Activated CD8-positive, alpha-beta T cell treated with anti-CD3 and anti-CD28 coated beads for 36 hours (primary cell): ENCODE measurements at places on chromosomes 4 and X. TPM values are rescaled to one million over a fixed set of nuclear protein-coding genes. Genes with fewer than 3 reads are reported as not detected.
A peak's percentile ranks its signal among the peaks of the same experiment; 100 is the strongest.

Gene MAGEB2
- total RNA-seq, result not detected

Gene NLGN4X
- not detected for total RNA-seq

Gene SAGE1
- not detected for total RNA-seq

Gene KCNE5
- 0.34 TPM for total RNA-seq

Gene PNMA5
- total RNA-seq, result not detected

Gene BEND4
- 1.6 TPM for total RNA-seq

Gene PCSK1N
- 1.1 TPM for total RNA-seq

Gene MAGEE1
- total RNA-seq, result 4.4 TPM

Gene GAGE12F
- not detected for total RNA-seq

Gene NSUN7
- total RNA-seq, result 0.22 TPM

DNA sequence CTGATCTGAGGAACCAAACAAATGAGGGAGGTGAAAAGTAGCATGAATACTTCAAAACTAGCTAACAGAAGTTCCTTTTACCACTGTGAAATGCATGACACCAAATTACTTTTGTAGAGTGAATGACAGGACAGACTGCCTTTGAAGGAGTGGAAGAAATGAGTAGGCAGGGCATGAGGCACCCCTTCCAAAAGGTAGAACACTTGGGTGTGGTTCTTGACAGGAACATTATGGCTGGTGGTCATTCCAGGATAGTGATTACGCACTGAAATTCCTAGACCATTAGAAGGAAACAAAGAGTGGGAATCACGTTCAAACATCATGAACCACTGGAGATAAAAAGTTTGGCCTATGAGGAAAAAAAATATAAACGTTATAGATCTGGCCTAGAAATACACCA is 4.9 kb downstream of the HUWE1 start:
- peak; percentile 42 for DNase-seq

DNA sequence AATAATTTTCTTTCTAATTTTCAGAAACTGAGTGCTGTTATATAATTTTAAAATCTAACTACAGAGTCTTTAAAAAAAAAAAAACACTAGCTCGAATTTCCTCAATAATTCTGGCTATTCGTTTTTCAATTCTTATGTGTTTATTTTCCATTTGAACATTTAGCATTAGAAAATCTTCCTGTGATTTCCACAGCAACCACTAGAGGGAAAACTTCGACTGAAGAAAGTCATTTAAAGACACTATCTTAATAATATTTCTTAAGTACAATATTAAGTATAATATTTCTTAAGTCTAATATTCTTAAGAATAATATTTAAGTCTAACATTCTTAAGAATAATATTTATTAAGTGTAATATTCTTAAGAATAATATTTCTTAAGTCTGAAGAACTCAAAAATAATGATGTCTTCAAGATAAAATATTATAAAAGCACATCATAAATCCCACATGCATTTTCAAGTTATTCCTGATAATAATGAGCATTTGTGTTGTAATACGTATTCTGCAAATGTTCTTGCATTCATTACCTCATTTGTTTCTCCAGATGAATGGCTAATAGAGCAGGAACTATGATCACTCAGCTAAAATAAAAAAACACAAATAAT is 118.4 kb upstream of the WDR17 start:
- no peak for DNase-seq

GRCh38 chr4:171348090-171348489 is 465.1 kb upstream of the GALNTL6 start:
- no peak for DNase-seq

GRCh38 chrX:72399816-72400215 is 94.1 kb upstream of the CITED1 start:
- DNase-seq, result no peak

- DNase-seq, result no peak
Observed at GRCh38 chr4:138828926-138829325, 186.7 kb upstream of the NOCT start.

DNA sequence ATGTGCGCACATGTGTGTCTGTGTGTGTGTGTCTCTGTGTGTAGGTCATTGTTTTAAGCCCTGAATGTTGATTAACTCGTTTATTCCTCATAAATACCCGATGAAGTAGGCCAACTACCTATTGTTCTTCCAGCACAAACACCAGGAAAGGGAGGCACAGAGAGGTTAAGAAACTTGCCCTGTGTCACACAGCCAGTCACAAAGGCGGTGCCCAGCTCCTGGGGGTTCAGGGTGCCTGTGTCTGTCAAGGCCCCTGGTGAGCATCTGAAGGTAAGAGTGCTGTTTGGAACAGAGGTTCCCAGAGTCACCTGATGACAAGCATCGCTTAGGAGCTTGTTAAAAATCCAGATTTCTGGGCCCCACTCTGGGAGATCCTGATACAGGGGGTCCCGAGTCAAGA is 18.0 kb upstream of the SH3TC1 start:
- DNase-seq, result no peak

DNA sequence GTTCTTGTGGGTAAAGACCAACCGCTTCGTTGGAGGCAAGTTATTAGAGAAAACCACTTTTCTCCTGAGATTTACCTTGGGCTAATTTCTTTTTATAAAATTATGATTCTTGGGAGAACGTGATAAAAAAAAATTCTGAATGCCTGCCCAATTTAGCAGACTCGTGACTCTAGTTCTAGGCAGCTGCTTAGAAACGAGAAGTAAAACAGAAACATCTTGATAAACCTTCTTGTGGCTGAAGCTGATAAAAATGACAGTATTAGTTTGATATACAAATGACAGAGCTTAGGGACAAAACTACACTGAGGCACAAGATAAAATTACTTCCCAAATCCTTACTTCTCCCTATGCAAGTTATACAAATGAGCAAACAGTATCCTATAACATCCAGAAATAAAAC is 458.9 kb upstream of the TEX13C start:
- DNase-seq, result no peak

GRCh38 chrX:20066968-20067708 is 49.6 kb downstream of the MAP7D2 start:
- peak; percentile 23 for DNase-seq

- DNase-seq, result no peak
Observed at GRCh38 chr4:87033902-87034301, 99.1 kb downstream of the AFF1 start.

DNA sequence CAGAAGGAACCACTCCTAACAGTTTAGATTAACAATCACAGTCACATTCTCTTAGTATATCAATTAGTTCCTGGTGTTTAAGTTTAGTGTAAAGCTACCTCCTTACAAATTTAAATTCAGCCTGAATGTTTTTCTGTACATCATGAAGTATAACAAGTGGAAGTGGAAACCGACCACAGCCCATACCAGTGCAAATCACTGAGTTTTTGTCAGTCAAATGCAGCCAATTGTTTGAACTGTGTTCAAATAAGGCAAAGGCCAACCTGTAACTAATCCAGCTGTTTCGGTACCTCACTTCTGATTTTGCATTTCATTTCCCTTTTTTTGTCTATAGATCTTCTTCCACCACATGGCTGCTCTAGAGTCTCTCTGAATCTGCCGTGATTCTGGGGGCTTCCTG is 1215.3 kb downstream of the PCDH18 start:
- no peak for DNase-seq

GRCh38 chrX:79259073-79259689 is 108.0 kb downstream of the ITM2A start:
- peak; percentile 70 for DNase-seq
